Glutamatergic neuron (in vitro differentiated cells): ENCODE measurements at places on chromosomes 16 and 17. TPM values are rescaled to one million over a fixed set of nuclear protein-coding genes. Genes with fewer than 3 reads are reported as not detected.
A peak's percentile ranks its signal among the peaks of the same experiment; 100 is the strongest.

GRCh38 chr16:5064915-5065314, 841 bp downstream of the C16orf89 start:
- DNase-seq: no peak

GRCh38 chr17:794876-795275, 12.7 kb downstream of the MRM3 start:
- peak; percentile 87 for DNase-seq

DNA sequence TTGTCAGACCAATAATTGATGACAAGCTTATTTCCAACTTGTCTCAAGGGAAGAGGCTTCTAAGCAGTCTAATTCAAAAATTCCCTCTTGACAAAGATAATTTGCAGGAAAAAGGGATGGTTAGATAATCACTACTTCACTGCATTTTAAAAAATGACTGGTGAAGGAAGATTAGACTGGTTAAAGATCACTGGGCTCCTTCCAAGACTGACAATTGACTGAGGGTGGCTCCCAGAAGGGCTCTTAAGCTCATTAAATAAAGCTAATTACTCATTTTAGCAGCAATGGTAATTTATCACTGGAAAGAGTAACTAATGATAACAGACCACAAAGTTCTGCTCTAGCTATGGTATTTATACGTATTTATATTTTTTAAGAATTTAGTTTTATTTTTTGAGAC, 4.4 kb upstream of the HEATR3 start:
- DNase-seq: no peak

- DNase-seq: no peak
These were observed at the start of gene MT1G for GRCh38 chr16:56667581-56668571. TSS of gene MT1G (minus strand) at chr16:56668065. CDS start at chr16:56667993, 72 bp downstream.

DNA sequence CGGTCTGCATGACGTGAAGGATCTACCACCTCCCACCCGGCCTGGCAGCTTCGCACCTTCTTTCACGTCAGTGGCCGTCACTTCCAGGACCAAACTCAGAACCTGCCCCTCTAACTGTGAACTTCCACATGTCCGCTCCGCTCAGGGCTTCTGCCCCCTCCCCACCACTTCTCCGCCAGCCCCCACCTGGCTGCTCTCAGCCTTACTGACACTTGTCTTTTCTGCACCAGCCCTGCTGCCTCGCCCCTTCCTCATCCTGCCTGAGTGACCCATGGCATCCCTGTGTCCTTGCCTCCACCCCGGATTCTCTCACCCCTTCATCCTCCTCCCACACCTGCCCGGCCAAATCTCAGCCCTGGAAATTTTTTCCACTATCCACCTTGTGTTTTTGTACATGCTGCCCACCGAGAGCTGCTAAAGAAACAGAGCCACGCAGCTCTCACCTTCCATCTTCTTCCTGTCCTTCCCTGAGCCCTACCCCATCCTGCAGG, 14.2 kb downstream of the PIMREG start:
- no peak for DNase-seq

GRCh38 chr17:67980456-67980855, 15.8 kb downstream of the C17orf58 start:
- DNase-seq: no peak

DNA sequence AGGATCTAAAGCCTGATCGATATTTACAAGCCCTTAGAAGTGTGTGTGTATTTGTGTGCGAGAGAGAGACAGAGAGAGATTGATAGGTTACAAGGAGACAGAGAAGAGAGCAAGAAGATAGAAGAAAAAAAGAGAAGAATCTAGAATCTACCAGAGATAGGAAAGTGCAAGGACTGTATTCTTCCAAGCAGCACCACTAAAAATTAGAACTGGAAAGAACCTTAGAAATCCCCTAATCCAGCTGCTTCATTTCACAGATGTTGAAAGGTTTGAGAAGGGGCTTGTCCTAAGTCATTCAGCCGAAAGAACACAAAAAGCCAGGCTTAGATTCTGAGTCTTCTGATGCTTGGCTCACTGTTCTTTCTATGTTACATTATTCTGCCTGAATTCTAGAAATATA, 92.2 kb downstream of the HS3ST3A1 start:
- DNase-seq: no peak

DNA sequence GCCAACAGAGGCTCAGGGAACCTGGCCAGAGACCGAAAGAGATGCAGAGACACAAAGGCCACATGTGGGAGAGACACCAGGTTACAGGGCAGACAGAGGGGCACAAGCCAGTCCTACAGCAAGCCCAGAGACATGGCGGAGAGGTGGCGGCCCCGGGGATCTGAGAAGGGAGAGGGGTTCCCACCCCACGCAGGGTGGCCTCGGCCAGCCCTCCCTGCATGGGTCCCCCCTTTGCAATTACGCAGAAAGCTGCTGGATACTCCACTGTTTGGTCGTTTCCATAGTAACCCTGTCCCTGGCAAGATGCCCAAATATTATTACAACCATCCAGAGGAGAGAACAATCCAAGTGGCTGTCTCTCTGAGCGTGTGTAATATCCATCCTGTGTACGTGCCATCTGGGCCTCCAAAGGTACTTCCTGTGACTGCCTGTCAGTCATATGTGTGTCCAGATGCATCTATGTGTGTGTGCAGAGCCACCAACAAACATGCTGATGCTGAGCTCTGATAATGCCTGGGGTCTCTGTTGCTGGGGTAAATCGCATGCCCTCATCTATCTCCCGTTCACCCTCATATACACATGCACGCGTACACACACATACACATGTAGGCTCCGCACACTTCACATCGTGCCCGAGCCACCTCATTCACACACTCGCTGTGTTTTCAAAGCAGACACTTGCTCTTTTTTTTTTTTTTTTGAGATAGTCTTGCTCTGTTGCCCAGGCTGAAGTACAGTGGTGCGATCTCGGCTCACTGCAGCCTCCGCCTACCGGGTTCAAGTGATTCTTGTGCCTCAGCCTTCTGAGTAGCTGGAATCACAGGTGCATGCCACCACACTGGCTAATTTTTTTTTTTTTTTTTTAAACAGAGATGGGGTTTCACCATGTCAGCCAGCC, 5.5 kb downstream of the PCGF2 start:
- no peak for DNase-seq

DNA sequence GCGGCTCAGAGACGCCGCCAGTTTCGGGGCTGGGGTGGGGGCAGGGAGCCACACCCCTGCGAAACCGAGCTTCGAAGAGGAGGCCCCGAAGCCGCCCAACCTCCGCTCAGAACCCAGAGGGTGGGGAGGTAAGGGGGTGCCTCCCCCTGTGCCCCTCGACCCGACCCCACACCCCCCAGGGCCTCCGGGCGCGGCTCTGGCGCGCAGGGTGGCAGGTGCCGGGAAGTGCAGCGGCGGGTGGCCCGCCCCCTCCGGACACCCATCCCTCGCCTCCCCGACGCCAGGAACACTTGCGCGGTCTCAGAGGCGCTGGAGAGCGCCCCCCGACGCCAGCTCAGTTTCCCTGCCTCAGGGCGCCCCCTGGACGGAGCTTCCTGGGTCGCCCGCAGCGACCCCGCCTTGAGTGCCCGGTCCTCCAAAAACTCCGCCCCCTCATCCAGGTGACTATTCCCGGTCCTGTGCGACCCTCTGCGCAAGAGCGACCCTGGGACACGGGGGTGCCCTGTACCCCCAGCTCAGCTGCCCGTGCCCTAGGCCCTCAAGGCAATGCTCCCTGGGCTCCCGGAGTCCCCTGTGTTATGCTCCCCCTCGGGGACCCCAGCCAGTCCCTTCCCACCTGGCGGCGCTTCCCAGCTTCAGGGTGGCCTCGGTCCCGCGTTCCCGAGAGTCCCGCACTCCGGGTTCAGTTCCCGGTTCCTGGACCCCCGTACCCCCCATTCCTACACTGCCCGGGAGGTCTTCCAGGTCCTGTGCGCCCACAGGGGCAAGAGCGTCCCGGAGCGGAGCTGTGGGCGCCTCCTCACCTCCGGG, 562 bp downstream of the PPL start:
- DNase-seq: peak; percentile 43

- DNase-seq: no peak
These were observed 2.0 kb downstream of the WSCD1 start for GRCh38 chr17:6072157-6072556.

The MMP28 gene
- 0.49 TPM for total RNA-seq

The SLC12A3 gene
- not detected for total RNA-seq

The ZG16 gene
- total RNA-seq: not detected

The NOD2 gene
- 0.34 TPM for total RNA-seq

The KCNH4 gene
- total RNA-seq: 0.71 TPM

The KRTAP4-9 gene
- total RNA-seq: not detected

The FNDC8 gene
- total RNA-seq: not detected
